ENCODE measurements at places on chromosomes 16 and 17.
A peak's percentile ranks its signal among the peaks of the same experiment; 100 is the strongest.

DNA sequence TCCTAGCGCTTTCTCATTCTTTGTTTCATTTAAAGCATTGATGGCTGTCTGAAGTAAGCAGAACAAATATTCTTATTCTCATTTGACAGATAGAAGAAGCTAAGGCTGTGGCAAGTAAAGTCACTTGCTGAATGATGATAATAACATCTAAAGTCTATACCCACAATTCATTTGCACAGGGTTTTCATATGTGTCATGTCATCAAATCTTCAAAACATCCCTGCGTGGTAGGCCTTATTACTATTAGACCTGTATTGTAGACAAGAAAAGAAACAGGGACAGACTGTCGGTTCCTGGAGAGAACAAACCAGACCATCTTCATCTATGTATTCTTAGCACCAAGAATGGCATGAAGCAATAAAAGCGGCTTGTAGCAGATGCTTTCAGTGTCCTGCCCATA lies 85.9 kb downstream of the ASIC2 start:
- no peak for DNase-seq

DNA sequence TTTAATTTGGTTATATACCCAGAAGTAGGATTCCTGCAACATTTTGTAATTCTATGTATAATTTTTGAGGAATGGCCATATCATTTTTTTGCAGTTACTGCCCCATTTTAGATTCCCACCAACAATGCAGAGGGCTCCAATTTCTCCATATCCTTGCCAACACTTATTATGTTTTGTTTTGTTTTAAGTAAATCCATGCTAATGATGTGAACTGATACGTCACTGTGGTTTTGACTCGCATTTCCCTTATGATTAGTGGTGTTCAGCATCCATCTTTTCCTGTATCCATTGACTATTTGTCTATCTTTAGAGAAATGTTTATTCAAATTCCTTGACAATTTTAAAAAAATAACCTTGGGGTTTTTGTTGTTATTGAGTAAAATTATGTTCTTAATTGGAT lies 826.4 kb downstream of the CDH11 start:
- DNase-seq = no peak

GRCh38 chr16:10256784-10257641 lies 74.8 kb upstream of the GRIN2A start:
- DNase-seq = no peak

- DNase-seq = no peak
Observed at GRCh38 chr17:49734515-49735490, 27.0 kb upstream of the SLC35B1 start.

- no peak for DNase-seq
Observed at GRCh38 chr17:74796211-74796610, 20.1 kb upstream of the NAT9 start.

DNA sequence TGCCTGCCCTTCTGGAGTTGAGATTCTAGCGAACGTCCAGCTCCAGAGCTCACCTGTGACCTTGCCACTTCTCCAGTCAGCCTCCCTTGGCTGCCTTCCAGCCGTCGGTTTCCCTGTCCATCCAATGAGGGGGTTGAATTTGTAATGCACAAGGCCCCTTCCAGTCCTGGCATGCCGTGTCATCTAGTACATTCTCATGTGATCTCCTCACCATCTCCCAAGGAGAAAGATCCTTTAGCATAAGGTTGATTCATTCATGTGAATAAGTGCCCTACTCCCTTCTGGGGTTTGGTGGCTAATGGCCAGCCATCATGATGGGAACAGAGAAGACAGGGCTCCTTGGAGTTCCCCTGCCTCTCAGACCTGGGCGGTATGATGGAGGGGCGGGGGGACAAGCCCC lies 18.9 kb upstream of the ABCC3 start:
- DNase-seq = no peak

GRCh38 chr17:73291260-73291801 lies 20.5 kb downstream of the CDC42EP4 start:
- no peak for DNase-seq

GRCh38 chr16:85430523-85431421 lies 182.3 kb upstream of the GSE1 start:
- DNase-seq = no peak

- no peak for DNase-seq
Observed at GRCh38 chr16:4936181-4936990, 562 bp downstream of the PPL start.

GRCh38 chr17:8997994-8998628 lies 23.2 kb upstream of the NTN1 start:
- DNase-seq = peak; percentile 67

GRCh38 chr17:28623696-28624095 lies 9.7 kb upstream of the RSKR start:
- no peak for DNase-seq
